Gastroesophageal sphincter (tissue), 4 donors: ENCODE measurements at places on chromosomes 7 and 10. TPM values are rescaled to one million over a fixed set of nuclear protein-coding genes. Genes with fewer than 3 reads are reported as not detected.

GRCh38 chr7:128275681-128276080, 34.6 kb downstream of the LEP start:
- no peak for ATAC-seq

DNA sequence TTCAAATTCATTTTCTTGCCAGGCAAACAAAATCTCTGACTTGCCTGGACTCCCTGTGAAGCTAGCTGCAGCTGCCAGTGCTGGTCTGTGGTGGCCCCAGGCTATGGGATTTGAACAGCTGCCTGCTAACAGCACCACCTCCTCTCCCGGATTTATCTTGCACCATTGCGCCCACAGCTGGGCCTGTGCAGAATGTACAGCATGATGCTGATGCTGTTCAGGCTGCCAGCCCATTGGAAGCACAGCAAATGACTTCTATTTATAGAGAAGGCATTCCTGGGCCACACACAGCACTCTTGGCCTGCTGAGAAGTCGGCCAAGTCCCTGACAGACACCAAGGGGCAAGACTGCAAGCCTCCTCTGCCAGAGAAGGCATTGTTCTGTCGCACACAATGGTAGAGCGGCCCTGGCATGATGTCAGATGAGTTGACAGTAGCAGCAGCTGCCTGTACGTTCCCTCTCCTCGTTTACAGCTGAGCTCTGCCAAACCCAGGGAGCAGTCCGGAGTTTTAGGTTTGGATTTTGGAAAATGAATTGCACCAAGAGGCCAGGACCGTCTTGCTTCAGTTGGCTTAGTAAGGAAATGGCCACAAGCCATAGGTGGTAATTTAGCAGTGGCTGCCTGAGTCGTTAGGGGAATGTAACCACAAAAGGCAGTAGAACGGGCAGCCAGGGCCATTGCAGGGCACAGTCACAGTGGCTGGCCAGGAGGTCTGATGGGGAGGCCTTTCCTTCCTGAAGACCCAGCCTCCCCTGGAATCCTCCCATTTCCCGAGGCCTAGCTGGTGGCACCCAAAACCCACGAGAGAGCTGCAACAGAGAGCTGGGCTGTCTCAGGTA, 38.5 kb downstream of the MTURN start:
- peak; percentile 81 for ATAC-seq

GRCh38 chr10:127013691-127014473, 108.7 kb downstream of the DOCK1 start:
- ATAC-seq: no peak

GRCh38 chr10:26367771-26368170, 70.4 kb upstream of the APBB1IP start:
- ATAC-seq: no peak

- ATAC-seq: peak; percentile 40
These were observed 159.8 kb downstream of the SH3PXD2A start for GRCh38 chr10:103695584-103696005.

GJD4 gene
- not detected for total RNA-seq
